Naive thymus-derived CD4-positive, alpha-beta T cell (primary cell): ENCODE measurements at places on chromosomes 12 and 14. TPM values are rescaled to one million over a fixed set of nuclear protein-coding genes. Genes with fewer than 3 reads are reported as not detected.

Gene RNU7-1
- total RNA-seq: not detected

Gene KRT73
- total RNA-seq: 26.7 TPM

GRCh38 chr12:44384136-44384535 lies 492.0 kb downstream of the NELL2 start:
- DNase-seq: no peak

- DNase-seq: no peak
Measured at GRCh38 chr14:95380350-95381042, 60.8 kb upstream of the CLMN start.

Gene CMKLR1
- 2.0 TPM for total RNA-seq

GRCh38 chr14:100662879-100663760 lies 63.6 kb upstream of the DLK1 start:
- DNase-seq: peak; percentile 61

Gene OR4K2
- not detected for total RNA-seq

DNA sequence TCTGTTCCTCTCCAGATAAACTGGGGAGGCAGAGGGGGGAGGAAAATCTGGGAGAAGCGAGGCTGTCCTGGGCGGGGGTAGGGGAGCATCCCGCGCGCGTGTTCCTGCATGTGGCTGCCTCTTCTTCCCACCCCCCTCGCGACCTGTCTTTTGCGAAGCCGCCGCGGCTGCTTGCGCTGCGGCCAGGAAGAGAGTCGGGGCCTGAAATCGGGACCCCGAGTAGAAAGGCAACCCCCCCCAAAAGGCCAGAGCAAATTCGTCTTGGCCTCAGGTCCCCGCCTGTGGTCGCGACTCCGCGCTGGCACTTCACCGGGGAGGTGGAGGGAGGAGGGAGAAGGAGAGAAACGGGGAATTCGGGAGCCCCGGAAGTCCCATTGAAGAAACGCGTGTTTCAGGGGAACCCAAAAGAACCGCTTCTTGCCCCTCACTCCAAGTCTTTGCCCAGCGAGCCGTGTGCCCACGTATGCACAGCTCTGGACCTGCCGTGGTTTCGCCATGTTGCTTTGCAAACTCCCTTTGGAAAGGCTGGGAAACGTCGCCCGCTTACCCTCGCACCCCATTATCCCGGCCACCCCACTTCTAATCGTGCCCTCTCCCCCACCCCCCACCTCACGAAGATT lies 944 bp downstream of the CCND2 start:
- peak; percentile 31 for DNase-seq

Gene NKX2-1
- not detected for total RNA-seq

- no peak for DNase-seq
Measured at GRCh38 chr14:41285186-41285748, 321.4 kb upstream of the LRFN5 start.

Gene FAM186B
- total RNA-seq: 0.24 TPM

DNA sequence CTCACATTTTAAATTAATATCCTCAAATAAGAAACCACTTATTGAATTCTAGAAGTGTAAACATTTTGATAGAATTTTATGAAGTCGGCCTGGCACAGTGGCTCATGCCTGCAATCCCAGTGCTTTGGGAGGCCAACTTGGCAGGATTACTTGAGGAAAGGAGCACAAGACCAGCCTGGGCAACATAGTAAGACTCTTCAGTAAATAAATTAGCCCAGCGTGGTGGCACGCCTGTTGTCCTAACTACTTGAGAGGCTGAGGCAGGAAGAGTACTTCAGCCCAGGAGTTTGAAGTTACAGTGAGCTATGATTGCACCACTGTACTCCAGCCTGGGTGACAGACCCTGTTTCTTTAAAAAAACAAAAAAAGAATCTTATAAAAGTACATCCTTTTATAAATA lies 8.9 kb upstream of the ZNF410 start:
- no peak for DNase-seq

DNA sequence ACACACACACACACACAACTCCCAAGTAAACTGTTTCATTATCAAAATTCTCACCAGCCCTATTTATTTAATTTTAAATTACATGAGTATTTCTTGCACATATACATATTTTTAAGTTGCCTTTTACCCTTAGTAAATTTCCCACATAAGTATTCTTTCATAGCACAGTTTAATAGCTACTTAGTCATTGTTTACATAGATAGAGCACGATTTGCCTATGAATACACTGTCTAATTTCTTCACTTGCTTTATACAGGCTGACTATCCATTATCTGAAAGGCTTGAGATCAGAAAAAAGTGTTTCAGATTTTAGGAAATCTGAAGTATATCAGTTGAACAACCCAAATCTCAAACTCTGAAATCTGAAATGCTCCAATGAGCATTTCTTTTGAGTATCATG lies 30.9 kb downstream of the NIN start:
- no peak for DNase-seq

Gene LGR5
- total RNA-seq: not detected

- DNase-seq: no peak
Measured at GRCh38 chr14:44960146-44960545, 1.6 kb downstream of the KLHL28 start.

Gene MDP1
- 6.4 TPM for total RNA-seq

GRCh38 chr14:54528973-54529372 lies 19.3 kb downstream of the CGRRF1 start:
- no peak for DNase-seq

- DNase-seq: no peak
Measured at GRCh38 chr14:104966981-104967385, 11.2 kb downstream of the AHNAK2 start.

Gene MTHFD1
- total RNA-seq: 29.5 TPM

- DNase-seq: no peak
Measured at GRCh38 chr14:34013721-34014060, 62.8 kb upstream of the EGLN3 start.

DNA sequence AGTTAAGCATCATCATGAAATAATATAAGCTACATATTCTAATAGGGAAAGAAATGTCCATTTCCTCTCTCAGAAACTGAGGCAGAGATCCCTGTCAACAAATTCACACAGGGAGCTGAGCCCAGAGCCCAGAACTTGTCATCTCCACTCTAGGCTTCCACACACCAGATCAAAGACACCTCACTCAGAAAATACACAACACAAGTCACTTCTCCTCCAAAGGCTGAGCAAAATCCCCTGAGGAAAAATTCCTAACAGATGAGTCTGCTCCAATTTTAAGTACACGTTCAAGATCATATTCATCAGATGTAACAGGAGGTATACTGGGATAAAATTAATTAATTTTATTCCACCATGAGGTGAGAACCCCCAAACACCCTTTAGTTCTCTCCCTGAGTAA lies 227.3 kb downstream of the DPF3 start:
- no peak for DNase-seq

DNA sequence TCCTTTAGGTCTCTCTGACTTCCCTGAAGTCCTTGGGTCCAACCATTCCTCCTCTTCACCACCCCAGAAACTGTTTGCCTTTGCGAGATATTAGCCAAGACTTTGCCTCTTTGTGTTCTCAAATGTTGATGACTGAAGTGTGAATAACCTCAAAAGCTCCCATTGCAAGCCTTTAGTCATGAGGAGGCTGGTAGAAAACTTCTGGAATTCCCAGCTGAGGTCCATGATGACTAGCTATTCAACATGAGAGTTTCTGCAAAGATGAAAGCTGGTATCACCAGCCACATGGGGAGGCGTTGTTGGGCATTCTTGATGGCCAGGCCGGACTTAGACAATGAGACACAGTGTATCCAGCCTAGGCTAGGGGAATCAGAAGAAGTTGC lies 111.7 kb downstream of the TBX5 start:
- DNase-seq: no peak
